IPS DF 6.9 (cell line): ENCODE measurements at places on chromosomes 1 and 21.

DNA sequence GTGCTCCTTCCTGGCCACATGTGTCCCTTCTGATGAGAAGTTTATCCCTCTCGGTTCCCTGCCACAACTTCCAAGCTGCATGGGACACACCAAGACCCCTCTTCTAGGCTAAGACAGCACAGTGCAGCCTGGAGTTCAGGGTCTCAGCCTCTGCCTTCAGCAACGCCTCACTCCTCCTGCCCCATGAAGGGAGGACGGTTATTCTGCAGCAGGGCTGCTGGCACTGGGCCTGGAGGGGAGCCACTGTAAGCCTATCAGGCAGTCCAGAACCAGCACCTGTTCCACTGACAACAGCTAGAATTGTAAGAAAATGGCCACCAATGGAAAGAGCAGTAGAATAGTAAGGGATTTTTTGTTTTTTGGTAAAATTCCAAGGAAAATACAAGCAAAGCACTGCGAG is 72.3 kb downstream of the GALNT2 start:
- no peak for DNase-seq

- DNase-seq: no peak
These were observed 581 bp downstream of the ETV3 start for GRCh38 chr1:157137408-157138219.

- DNase-seq: no peak
These were observed 11.0 kb upstream of the CDC42 start for GRCh38 chr1:22041505-22041904.

GRCh38 chr1:26350701-26351589 is 3.0 kb downstream of the CRYBG2 start:
- no peak for DNase-seq

- no peak for DNase-seq
These were observed 119.6 kb upstream of the CD34 start for GRCh38 chr1:208030288-208031091.

DNA sequence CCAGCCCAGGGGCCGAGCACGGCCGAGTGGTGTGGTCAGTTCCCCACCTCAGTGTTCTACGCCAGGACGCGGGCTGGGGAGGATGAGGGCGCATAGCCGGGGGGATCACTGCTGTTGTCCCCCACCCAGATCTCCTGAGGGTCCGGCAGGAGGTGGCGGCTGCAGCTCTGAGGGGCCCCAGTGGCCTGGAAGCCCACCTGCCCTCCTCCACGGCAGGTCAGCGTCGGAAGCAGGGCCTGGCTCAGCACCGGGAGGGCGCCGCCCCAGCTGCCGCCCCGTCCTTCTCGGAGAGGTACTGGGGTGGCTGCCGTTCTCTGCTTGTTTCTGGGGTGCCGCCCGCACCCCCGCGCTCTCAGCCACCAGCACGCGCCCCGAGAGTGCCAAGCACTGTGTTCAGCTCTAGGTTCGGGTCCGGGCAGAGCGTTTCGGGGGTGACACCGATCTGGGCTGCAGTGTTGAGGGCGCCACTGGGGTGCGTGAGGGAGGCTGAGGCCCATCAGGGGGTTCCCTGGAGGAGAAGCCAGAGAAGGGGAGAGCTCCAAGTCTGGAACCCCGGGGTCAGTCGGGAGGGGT is 17.4 kb downstream of the SAMD11 start:
- DNase-seq: no peak

- DNase-seq: no peak
These were observed 64.0 kb downstream of the ZBTB17 start for GRCh38 chr1:15911927-15912326.

DNA sequence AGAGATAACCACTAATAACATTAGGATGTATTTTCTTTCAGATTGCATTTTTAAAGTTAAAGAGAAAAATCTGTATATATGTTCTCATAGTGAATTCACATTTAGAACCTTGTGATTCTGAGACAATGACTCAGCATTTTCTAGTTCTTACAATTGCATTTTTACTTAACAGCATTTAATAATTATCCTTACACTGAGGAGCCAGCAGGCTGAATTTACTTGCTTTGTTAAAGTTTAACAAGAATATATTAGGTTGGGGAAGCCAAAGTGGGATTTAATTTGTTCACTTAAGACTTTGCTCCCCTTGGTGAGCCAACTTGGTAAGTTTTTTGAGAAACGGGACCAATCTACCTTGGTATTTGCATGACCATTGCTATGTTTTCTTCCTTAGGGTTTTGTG is 4.5 kb downstream of the PATJ start:
- DNase-seq: no peak

DNA sequence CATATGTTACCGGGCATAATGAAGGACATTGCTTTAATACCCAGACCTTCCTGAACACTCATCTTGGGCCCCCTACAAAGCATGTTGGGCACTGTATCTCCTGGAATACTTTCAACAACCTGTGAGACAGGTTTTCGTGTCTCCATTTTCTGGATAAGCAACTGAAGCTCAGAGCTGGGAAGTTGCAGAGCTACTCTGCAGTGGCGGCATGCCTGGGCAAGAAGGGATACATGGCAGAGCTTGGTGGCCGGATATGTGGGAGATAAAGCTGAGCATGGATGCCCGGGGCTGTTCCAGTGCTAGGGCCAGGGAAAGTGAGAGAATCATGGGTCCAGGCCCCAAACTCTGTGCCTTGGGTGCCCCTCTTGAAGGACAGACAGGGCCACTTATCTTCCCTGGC is 71.6 kb upstream of the KCND3 start:
- DNase-seq: no peak

- no peak for DNase-seq
These were observed 8.1 kb upstream of the TRIM67 start for GRCh38 chr1:231153726-231154125.

- no peak for DNase-seq
These were observed 81.1 kb downstream of the TNFSF18 start for GRCh38 chr1:172969611-172970010.

- no peak for DNase-seq
These were observed 1.2 kb upstream of the CLEC20A start for GRCh38 chr1:178497903-178498478.

DNA sequence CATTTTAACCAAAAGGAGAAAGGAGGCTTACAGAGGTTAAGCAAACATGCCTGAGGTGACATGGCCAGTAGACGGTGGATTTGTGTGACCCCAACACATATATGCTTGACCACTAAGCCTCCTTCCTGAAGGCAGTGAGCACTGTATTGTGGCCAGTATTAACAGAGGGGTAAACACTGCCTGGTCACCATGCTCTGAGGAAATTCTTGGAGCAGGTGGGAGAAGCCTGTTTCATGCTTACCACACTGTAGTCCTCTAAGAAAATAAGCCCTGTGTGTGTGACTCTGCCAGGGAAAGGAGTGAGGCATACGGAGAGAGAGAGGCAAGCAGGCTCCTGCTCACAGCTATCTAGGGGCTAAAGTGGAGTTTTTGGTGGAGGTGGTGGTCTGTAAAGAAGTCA is 102.7 kb downstream of the KCND3 start:
- DNase-seq: no peak

GRCh38 chr1:43668956-43669355 is 19.0 kb downstream of the KDM4A start:
- no peak for DNase-seq

DNA sequence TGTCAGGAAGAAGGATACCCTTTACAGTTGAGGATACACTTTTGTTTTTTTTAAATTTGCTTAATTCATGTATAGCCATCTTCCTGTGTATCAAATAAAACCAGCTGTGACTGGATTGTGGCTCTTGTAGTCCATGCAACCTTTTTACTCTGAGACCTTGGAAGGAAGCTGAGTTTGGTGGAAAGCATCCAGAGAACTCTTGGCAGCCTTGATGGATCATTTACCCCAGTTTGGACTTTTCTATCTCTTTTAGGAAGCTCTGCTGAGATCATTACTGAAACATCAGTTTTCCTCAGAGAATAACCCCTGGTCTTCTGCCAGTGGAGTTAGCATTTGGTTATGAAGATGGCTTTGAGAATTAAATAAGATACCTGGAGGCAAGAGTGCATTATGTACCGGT is 21.2 kb upstream of the APOBEC4 start:
- no peak for DNase-seq

- DNase-seq: no peak
These were observed 987.9 kb downstream of the ADGRL2 start for GRCh38 chr1:82788660-82789059.

GRCh38 chr1:98964198-98964597 is 40.5 kb downstream of the PLPPR5 start:
- no peak for DNase-seq

- no peak for DNase-seq
These were observed 79.5 kb downstream of the DISP1 start for GRCh38 chr1:222894331-222894730.

- no peak for DNase-seq
These were observed 29.5 kb downstream of the TUT4 start for GRCh38 chr1:52523376-52523775.

DNA sequence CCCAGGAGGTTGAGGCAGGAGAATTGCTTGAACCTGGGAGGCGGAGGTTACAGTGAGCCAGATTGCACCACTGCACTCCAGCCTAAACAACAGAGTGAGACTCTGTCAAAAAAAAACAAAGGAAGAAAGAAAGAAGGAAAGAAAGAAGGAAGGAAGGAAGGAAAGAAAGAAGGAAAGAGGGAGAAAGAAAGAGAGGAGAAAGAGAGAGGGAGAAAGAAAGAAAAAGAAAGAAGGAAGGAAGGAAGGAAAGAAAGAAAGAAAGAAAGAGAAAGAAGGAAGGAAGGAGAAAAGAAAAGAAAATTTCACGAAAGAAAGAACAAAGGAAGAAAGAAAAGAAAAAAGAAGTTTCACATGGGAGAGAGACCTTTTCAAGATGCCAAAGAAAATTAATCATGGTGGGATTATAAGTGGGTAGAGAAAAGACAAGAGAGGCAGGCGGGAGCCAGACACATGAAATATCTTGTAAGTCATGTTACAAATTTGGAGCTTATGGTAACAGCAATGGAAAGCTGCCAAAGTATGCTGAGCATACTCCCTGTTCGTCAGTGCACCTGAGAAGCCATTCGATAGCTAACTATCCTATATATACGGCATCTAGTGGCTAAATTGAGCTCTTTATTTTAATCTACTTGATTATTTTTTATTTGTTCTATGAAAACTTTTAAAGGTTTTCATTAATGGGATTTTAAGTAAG is 41.3 kb upstream of the TNFSF4 start:
- DNase-seq: no peak

DNA sequence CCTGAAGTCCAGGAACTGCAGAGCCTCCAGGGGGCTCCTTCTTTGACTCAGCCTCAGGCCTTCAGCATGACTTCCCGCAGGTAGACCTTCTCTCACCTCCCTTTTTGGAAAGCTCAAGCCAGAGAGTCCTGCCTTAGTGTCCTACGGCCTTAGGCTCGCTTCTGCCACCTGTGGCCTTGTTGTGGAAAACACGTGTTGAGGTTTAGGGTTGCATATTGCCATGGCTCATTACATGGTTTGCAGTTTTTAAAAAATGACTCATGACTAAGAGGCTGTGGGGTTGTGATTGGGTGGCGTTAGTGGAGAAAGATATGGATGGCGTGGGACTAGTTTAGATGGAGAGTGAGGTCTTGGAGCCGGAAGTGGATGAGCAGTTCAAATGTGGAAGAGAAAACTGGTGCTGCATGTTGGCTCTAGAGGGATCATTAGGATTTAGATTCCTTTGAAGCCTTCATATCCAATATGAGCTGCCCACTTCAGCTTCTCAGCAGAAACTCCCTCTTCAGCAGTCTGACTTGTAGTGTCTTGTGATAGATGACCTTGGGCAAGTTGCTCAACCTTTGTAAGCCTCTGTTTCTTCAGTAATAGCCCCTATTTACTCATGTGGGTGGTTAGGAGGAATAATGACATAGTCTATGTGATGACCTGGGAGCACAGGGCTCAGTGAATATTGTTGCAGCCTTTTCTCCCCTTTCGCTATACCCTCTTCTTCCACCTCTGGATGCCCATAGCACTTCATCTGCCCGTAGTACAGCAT is 6.5 kb upstream of the FGGY start:
- no peak for DNase-seq
